ENCODE measurements at places on chromosomes 5 and 9.

DNA sequence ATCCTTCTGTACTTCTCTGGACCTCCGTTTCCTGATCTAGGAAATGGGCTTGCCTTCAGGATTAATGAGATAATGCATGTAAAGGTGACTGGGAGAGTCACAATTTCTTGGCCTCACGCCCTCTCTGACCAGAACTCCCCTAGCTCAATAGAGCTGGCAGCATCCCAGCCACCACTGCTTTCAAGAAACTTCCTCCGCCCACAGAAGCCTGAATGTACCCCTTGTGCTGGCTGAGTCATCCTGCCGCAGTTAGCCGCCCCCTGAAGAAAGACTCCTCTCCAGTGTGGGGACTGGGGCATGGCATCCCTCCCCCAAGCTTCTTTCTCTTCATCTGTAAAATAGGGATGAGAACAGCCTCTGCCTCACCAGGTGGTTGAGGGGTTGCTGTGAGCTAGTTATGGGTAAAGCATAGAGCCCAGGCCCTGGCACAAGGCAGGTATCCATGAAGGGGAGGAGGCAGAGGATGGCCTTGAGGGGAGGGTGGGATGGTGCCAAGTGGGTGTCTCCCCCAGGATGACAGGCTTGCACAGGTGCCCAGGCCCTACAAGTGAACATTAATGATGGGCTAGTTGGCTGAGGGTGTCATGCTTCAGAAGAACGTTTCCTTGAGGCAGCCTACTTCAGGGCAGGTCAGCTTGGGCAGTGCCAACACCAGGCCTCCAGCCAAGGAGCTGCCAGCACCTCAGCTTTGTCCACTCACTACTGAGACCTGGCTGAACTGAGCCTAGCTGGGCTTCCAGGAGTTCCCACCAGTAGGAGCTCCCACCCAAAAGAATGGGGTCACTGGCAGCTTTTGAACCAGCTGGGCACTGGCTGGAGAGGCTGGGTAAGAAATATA, 3.4 kb downstream of the PDLIM4 start:
- no peak for DNase-seq

DNA sequence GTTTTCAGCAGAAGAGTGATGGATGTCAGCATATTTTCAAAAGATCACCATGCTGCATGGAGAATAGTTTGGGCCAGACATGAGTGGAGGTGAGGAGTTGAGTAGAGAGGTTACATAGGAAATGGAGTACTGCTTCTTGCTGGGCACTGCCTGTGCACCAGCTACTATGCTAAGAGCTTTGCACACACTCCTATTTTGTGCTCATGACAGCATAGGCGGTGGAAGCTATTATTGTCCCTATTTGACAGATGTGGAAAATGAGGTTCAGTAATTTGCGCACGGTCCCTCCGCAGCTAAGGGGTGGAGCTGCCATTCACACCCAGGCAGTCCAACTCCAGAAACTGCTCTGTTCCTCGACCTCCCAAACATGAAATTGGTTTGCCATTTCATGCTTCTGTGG, 67.8 kb downstream of the ENTREP1 start:
- no peak for DNase-seq

- DNase-seq: peak; percentile 90
Observed at GRCh38 chr5:15752663-15753285, 252.8 kb downstream of the FBXL7 start.

DNA sequence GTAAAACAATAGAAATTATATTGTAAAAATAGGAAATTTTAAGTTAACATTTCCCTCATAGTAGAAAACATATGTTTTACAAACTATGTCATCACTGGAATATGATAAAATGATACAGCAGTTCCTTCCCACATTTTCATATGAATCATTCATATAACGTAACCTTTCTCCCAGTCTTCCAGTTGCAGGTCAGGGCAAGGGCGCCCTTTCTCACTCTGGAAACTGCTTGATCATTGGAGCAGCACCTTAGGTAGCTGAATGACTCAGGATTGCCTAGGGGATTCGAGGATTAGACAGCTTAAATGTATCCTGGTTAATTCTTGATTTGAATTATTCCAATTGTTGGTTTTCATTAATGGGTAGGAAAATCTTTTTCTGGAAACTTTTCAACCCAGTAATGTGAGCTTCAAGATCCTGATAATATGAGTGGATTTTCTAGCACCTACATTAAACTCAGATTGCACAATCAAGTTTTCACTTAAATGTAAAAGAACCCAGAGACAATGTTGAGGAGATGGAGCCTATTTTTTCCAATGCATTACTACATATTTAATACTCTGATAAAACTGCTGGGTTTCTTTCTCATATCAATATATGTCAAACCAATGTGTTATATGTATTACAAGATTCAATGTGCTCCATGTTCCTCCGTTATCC, 32.6 kb upstream of the ANXA1 start:
- DNase-seq: no peak

DNA sequence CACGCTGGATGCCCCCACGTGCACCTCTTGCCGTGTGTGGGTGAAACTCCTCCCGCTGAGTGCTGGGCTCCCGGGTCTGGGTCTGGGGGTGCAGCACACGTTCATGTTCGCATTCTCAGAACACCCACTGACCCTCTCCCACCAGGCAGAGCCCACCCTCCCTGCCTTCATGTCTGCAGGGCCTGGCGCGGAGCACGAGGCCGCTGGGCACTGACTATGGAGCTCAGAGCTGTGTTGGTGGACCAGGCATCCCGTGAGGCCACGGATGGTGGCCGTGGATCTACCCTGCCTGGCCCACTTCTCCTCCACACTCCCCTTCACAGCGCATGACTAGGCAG, 8.8 kb downstream of the LCN12 start:
- no peak for DNase-seq

DNA sequence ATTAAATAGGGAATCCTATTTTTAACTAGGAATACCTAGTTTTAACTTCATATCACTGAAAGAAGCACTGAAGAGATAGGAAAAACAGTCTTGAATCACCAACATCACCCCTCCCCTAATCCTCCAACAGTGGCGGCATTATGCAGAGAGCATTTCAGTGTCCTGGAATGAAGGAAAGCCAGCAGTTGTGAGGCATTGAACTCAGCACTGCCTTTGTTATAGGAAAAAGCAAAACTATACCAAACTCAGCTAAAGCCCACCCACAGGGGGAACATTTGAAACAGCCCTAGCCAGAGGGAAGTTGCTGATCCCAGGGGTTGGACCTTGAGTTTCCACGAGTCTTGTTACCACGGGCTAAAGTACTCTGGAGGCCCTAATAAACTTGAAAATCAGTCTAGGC, 310.6 kb upstream of the EDIL3 start:
- DNase-seq: no peak

GRCh38 chr5:133229931-133230664, 178.3 kb downstream of the HSPA4 start:
- no peak for DNase-seq

DNA sequence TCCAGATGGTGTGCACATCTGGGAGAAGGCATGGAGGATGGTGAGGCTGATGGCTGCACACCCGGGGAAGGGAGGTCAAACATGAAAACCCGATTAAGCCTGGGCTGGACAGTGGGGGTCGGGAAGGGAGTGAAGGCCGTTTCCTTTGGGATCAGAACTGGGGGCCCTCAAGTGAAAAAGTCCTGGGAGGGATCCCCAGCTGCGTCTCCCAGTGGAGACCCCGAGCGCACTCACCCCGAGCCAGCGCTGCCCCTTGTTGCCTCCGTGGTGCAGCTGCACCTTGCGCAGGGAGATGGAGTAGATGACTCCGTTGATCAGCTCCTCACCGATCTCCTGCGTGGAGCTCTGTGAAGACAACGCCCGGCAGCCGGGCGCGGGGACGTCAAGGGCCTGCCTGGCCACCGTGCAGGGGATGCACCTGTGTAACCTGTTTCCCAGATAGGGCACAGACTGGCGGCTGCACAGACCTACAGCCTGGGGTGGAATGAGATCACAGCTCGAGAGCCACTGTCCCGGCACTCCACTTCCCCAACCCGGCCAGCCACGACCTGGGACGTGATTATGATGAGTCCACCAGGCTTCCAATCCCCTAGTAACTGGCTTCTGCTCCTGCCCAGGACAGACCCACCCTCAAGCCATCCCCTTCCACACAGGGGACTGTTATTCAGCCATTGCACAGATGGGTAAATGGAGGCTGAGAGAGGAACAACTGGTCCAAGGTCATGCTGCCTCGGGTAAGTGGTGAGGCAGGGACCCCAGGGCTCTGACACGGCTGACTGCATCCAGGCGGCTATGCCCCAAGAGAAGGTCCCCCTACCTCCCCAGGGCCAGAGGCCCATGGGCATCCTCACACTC, 9.0 kb downstream of the RALGDS start:
- DNase-seq: no peak

DNA sequence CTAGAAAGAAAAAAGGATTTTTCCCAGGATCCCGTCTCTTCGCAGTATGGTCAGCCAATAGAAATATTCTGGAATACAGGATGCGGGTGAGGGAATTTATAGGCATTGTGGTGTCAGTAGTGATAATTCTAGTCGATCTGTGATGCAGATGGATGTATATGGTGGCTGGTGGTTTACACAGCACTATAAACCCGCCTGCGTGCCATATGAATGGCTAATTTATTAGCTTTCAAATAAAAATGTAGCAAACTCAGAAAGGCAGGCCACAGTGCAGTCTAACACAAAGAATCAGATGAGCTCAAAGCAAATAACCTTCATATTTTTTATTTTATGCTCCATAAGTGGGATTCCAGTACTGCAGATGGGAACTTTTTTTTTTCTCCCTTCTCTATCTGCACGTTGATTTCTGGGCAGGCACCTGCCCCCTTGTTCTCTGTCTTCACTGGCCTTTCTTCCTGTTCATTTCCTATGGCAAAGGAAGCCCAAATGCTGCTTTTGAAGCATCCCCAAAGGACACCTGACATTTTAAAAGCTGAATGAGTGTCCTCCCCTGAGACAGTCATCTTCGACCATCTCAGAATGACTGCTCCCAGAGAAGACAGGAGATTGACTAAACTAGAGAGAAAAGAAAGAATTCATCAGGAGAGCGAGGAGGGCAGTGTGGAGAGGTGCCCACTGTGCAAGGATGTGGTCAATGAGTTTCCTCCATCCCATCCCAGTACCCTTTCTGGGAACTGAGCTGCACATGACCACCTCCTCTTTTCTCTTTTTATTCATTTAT, 52.1 kb downstream of the SEMA6A start:
- no peak for DNase-seq

- no peak for DNase-seq
Observed at GRCh38 chr5:161857358-161857757, 9.4 kb downstream of the GABRA1 start.

GRCh38 chr5:57532513-57533497, 50.2 kb upstream of the ACTBL2 start:
- no peak for DNase-seq

- DNase-seq: no peak
Observed at GRCh38 chr5:53454719-53455000, 25.8 kb upstream of the FST start.

DNA sequence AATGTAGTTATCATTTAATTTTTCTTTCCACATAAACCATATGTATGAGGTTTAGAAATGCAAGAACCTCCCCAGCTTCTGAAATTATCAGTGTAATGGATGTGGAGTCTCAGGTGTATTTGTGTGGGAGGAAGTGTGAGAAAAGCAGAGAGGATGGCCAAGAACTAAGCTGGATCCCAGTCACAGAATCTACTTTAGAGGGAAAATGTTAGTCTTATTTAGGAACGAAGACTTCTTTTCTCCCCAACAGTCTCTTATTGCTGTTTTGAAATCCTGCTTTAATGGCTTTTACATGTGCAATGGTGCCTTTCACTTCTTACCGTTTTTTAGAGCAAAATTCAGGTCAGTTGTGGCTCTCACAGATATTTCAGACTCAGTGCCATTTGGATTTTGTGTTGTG, 3.0 kb downstream of the EQTN start:
- no peak for DNase-seq

DNA sequence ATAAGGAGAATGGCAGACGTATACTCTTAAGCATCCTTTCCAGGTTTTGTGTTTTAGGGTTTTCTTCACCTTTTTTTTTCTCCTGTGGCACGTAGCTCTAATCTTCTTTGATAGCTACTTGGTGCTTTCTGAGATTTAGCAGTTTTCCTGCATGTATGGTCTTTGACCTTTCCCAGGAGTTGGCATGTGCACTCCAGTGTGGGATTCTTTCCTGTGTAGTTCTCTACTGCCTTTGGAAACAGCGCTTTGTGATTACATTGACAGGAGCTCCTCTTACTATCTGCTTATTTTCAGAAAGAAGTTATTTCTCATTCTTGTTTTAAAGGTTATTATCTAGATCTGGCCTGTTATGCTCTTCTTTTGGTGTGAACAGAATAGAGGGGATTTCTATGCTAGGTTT, 65.5 kb downstream of the UNC13B start:
- no peak for DNase-seq

GRCh38 chr9:72371151-72371550, 6.1 kb upstream of the ZFAND5 start:
- no peak for DNase-seq

GRCh38 chr9:76772686-76773445, 8.6 kb downstream of the PCA3 start:
- DNase-seq: no peak

All from glutamatergic neuron (in vitro differentiated cells).